ENCODE measurements at places on chromosomes 13 and 19. TPM values are rescaled to one million over a fixed set of nuclear protein-coding genes. Genes with fewer than 3 reads are reported as not detected.

DNA sequence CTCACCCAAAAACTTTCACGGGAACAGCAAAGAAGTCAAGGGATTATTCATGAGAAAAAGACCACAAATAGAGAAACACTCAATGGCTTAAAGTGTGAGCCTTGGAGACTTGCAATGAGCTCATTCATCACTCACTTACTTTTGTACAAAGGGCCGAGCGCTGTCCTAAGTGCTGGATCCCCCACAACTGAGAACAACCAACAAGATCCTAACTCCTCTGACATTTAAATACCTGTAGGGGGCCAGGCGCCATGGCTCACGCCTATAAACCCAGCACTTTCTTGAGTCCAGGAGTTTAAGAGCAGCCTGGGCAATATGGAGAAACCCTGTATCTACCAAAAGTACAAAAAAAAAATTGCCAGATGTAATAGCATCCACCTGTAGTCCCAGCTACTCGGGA is 29.4 kb upstream of the ZNF507 start:
- no peak overlapping the region for H3K4me3 ChIP-seq
- H3K36me3 ChIP-seq = no peaks in the 10 kb centered on the region
- H3K27ac ChIP-seq = peak overlapping the region; percentile 97
- peak; percentile 80 for DNase-seq

DNA sequence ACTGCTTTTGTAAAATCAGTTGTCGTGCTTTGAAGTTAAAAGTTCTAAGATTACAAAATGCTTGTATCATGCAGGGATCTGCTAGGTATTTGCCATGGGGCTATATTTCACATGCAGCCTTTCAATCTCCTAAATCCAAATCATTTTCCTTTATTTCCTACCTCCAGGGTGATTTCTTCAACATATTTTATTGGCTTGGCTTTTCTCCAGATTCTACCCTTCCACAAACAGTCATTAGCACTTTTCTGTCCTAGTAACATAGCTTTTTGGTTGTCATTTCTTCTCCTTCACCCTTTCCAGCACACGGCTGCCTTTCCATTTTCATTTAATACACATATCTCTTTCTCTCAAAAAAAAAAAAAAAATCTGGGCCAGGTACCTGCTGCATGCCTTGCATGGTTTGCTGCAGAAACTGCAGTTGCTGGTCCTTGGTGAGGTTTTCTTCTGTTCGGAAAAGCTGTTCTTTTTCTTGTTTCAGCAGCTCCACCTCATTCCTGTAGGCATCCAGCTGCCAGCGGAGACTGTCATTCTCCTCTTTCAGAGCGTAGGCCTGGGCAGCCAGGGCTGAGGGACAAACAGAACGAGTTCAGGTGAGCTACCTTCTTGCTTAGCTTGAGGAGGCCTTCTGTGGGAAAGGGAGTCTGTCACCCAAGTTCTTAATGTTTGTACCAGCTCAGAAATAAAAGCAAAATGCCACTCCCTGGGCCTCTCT is 274.7 kb downstream of the DNAJC15 start:
- H3K4me1 ChIP-seq = no peaks in the 10 kb centered on the region
- H3K4me3 ChIP-seq = no peak overlapping the region

EDDM13 gene
- not detected for total RNA-seq

CD70 gene
- 0.92 TPM for total RNA-seq

ZNF599 gene
- 5.8 TPM for total RNA-seq

GRCh38 chr13:37613638-37614037 is 15.1 kb upstream of the POSTN start:
- no peak for DNase-seq
- H3K27ac ChIP-seq = no peak overlapping the region
- H3K36me3 ChIP-seq = no peaks in the 10 kb centered on the region

- DNase-seq = no peak
- H3K27ac ChIP-seq = no peak overlapping the region
- peaks cover 17% of the 10 kb centered on the region for H3K4me1 ChIP-seq
- peak overlapping the region; percentile 31 for H3K4me3 ChIP-seq
- H3K27me3 ChIP-seq = no peaks in the 10 kb centered on the region
- no peaks in the 10 kb centered on the region for H3K36me3 ChIP-seq
These were observed 364.5 kb downstream of the GPC5 start for GRCh38 chr13:91762957-91763356.

NANOS3 gene
- total RNA-seq = not detected

DNA sequence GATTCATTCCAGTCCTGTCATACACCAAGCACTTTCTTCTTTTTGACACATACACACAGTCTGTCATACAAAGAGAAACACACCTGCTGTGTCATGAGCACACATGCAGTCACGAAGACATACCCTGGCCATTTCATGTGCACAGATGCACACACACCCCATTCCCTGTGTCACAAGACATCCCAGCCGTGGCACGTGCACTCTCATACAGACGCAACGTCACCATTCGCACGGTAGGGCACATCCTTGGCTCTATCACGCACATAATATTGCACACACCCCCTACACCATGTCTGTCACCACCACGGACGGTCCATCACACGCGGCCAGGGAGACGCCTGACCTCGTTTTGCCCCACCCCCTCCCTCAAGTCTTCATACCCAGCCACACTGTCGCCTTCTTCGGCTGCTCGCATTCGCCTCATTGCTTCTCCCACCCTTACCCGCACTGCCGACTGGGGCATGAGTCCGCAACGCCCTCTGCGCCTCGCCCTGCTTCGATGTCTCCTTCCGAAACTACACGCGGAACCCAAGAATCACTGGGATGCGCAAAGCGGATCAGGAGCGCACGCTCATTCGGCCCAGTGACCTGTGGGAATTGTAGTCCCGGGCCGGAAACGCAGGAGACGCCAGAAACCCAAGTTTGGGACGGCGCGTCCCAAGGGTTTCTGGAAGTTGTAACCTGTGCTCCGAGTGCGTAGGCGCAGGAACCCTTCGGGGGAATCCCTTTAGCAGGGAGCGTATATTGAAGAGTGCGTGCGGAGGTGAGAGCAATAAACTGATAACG is 6.8 kb upstream of the ZNF283 start:
- peaks cover 37% of the 10 kb centered on the region for H3K27me3 ChIP-seq
- H3K27ac ChIP-seq = no peak overlapping the region
- no peaks in the 10 kb centered on the region for H3K36me3 ChIP-seq
- peak; percentile 58 for DNase-seq
- H3K4me1 ChIP-seq = no peaks in the 10 kb centered on the region

DNA sequence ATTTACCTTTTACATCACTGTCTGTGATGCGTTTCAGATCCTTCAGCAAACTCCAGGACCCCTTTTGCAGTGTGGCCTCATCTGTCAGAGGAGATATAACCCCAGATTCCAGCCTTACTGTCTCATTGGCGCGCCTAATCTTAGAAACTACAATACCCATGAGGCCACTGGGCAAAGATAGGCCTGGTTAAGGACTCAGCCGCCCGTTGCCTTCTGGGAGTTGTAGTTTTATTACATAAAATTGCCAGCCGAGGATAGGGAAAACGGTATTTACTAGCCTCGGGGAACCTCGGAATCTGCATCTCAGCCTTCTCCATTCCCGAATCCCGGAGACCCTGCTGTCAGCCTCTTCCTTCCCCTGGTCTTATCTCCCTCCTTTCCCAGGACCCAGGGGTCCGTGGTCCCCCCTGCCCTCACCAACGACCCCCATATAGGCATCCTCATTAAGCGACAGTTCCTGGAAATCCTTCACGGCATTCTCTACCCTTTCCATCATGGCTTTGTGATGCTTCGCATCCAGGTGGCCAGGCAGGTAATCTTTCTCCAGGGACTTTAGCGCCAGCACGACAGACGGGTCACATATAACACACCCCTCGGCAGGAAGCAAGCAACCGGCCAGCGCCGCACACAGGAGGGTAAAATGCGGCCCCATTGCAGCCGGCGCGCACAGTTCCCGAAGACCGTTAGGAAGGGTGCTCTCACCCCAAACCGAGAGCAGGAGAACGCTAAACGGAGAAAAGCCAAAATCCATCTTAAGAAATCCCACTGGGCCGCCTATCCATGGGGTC is 1.3 kb downstream of the IZUMO1 start:
- H3K4me1 ChIP-seq = no peaks in the 10 kb centered on the region
- H3K27ac ChIP-seq = no peak overlapping the region
- H3K36me3 ChIP-seq = peaks cover 10% of the 10 kb centered on the region
- DNase-seq = peak; percentile 82

DNA sequence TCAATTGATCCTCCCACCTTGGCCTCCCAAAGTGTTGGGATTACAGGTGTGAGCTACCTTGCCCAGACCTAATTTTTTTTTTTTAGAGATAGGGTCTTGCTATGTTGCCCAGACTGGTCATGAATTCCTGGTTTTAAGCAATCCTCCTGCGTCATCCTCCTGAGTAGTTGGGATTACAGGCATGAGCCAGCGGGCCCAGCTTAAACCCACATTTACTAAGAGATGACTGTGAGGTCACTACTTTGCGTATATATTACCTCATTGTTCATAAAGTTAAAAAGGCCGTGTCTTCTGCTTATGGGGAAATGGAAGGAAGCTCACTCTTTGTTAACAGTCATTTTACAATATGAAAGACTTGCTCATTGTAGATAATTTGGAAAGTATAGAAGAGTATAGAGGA is 39.6 kb upstream of the C1QTNF9 start:
- H3K27ac ChIP-seq = no peak overlapping the region
- H3K36me3 ChIP-seq = no peaks in the 10 kb centered on the region
- no peak for DNase-seq

- H3K27ac ChIP-seq = no peak overlapping the region
- no peaks in the 10 kb centered on the region for H3K27me3 ChIP-seq
- no peaks in the 10 kb centered on the region for H3K36me3 ChIP-seq
- no peak overlapping the region for H3K4me3 ChIP-seq
- no peaks in the 10 kb centered on the region for H3K4me1 ChIP-seq
These were observed 76.7 kb downstream of the RASL11A start for GRCh38 chr13:27347211-27347772.

SBSN gene
- not detected for total RNA-seq

DNA sequence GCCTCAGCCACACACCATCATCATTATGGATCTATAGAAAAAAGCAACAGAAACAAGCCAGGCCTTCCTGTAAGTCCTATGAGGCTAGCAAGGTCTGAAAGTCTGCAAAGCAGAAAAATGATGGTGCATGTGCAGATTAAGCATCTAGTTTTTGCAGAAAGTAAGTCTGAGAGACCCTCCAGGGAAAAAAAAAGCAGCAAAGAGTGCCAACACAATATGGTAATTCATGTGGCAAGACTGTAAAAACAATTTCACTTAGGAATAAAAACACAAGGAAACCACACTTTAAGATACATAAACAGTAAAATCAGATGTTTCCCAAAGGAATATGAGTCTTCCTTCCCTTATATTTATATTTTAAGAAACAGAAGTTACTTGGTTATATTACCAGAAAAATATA is 112.3 kb upstream of the FBXL3 start:
- DNase-seq = no peak
- peaks cover 16% of the 10 kb centered on the region for H3K36me3 ChIP-seq
- no peak overlapping the region for H3K27ac ChIP-seq
- no peaks in the 10 kb centered on the region for H3K27me3 ChIP-seq
- no peak overlapping the region for H3K4me3 ChIP-seq
- H3K4me1 ChIP-seq = no peaks in the 10 kb centered on the region

DNA sequence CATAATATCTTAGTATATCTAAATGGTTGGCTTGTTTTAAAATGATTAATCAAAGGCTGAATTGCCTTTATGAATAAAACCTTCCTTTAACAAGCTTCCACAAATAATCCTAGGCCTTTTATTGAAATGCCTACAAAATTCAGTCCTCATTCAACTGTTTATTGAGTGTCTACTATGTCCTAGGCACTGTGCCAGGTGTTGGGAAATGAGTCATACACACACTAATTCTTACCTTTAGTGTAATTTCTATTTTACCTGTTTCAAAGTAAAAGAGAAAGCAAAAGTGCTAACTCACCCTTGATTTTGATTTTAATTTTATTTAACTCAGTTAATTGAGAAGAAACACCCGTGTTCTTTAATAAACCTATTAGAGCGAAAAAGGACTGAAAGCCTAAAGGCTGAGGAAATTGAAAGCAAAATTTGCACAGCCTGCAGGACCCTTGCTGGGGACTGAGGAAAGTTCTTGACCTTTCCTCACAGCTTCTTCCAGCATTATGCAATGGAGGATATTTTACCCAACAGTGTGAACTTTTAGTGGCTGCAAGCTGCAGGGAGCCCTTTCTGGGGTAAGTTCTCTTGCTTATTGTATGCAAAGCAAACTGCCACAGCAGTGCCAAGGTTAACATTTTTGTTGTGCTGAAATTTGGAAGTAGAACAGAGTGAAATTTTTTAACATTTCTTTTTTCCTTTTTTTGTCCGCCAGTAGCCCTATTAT is 83.1 kb downstream of the B3GLCT start:
- no peak for DNase-seq
- no peaks in the 10 kb centered on the region for H3K27me3 ChIP-seq
- H3K4me1 ChIP-seq = no peaks in the 10 kb centered on the region
- no peak overlapping the region for H3K27ac ChIP-seq

- no peaks in the 10 kb centered on the region for H3K4me1 ChIP-seq
- H3K4me3 ChIP-seq = no peak overlapping the region
- H3K27ac ChIP-seq = no peak overlapping the region
- H3K36me3 ChIP-seq = no peaks in the 10 kb centered on the region
- peaks cover 53% of the 10 kb centered on the region for H3K27me3 ChIP-seq
These were observed 5.4 kb upstream of the VSTM2B start for GRCh38 chr19:29520390-29520789.

DNA sequence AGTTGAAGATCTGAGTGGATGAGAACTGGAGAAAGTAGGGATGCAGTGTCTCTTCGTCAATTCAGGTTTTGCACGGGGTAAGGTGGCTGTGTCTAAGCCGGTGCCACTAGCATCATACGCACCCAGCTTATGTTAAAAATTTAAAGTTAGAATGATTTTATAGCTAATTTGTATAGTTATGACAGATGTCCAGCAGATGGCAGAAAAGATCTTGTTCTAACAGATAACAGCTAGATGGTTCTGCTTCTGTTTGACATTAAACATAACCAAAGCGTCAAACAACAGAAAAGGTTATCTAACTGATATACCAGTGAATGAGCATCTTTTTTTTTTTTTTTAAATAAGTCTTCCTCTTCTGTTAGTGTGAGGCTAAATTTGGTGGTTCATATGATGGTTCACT is 18.8 kb upstream of the EDDM13 start:
- H3K27me3 ChIP-seq = no peaks in the 10 kb centered on the region
- no peak for DNase-seq
- H3K27ac ChIP-seq = no peak overlapping the region
- no peak overlapping the region for H3K4me3 ChIP-seq

EID2B gene
- total RNA-seq = 2.2 TPM

ZNF792 gene
- total RNA-seq = 20.9 TPM

DNA sequence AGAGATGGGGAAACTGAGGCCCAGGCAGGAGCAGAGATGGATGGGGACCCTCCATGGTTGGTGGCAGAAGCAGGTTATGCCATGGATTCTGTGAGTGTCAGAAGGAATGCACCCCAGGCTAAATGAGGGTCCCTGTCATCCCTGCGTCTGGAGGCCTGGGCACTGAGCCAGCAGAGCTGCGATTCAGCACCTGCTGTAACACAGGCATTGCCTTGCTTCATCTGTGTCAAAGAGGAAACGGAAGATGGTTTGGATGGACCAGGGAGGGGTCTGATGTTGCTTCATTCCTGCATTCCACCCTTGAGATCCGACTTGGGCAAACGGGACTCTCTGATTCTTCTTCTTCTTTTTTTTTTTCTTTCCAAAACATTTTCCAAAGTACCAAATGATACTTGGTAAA is 1.2 kb downstream of the C5AR1 start:
- no peaks in the 10 kb centered on the region for H3K27me3 ChIP-seq
- no peaks in the 10 kb centered on the region for H3K4me1 ChIP-seq
- DNase-seq = no peak
- H3K4me3 ChIP-seq = no peak overlapping the region

- H3K27me3 ChIP-seq = no peaks in the 10 kb centered on the region
- H3K27ac ChIP-seq = no peak overlapping the region
- H3K36me3 ChIP-seq = no peaks in the 10 kb centered on the region
- H3K4me1 ChIP-seq = no peaks in the 10 kb centered on the region
- DNase-seq = no peak
These were observed 71.3 kb downstream of the CEBPG start for GRCh38 chr19:33444562-33445441.

OR7A5 gene
- not detected for total RNA-seq

PPFIA3 gene
- 17.3 TPM for total RNA-seq

Measured in endodermal cell (in vitro differentiated cells).